ENCODE measurements at places on chromosomes 16 and 17.

DNA sequence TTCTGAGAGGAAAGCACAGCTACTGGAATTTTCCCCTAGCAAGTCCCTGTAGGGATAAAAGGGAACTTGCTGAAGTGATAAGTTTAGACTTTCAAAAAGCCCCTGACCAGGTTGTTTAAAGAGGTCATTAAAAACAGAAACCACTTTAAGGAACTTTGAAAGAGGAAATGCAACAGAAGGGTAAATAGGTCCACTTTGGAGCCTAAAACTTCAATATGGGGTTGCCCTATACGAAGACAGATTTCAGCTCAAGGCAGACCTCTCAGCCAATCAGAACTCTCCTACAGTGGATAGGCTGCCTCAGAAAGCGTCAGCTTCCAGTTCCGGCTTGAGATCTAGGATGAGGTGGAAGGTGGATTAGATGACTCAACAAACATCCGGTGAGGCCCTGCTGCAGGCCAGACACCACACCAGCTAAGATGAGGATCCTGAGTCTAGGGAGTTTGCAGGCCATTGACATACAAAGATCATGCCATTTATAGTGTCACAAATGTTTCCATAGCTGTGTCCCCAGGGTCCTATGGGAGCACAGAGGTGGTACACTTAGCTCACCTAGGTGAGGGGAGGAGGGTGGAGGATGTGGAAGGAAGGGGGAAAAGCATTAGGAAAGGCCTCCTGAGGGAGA, 7.9 kb upstream of the MFSD6L start:
- DNase-seq = no peak

DNA sequence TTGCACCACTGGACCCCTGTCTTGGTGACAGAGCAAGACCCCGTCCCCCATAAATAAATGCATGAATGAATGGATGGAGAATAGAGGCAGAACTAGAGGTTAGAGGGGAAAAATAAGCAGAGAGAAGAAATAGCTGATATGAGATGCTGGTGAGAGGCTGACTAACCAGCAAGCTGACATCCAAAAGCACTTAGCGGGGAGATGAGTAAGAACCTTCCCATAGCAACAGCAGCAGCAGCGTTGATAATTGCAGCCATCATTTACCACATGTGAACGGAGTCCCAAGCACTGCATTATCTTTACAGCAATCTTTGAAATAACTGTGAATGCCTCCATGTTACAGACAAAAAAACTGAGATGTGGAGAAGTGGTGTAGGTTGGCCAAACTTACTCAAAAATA, 777.3 kb upstream of the EEF2KMT start:
- no peak for DNase-seq

DNA sequence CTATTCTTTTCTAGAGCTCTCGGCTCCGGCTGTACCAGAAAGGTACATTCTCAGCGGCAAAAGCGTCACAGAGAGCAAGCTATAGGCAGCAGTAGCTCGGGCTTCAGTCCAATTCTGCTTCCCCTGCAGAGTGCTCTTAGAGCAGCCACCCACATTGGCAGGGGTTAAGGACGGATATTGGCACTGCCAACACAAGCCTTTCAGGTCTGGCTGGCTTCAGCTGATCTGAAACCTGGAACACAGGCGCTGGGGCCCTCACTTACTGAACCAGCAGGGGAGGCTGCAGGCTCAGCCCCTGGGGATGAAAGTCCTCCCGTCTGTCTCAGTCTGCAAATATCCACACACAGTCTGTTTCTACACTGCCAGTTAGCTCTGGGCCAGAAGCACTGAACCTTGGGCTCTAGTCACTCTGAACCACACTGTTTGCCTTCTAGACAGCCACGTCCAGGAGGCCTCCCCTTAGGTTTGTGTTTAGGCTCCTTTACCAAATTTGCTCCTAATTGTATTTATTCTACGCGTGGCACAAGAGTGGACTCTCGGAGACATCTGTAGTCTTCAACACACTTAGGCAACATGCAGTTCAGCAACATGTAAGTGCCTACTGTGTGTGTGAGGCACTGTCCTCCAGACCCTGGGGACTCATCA, 40.1 kb downstream of the HIC1 start:
- DNase-seq = no peak

GRCh38 chr17:81083125-81083765, 48.3 kb downstream of the BAIAP2 start:
- no peak for DNase-seq

- DNase-seq = no peak
Measured at GRCh38 chr16:9971907-9972306, 210.3 kb downstream of the GRIN2A start.

DNA sequence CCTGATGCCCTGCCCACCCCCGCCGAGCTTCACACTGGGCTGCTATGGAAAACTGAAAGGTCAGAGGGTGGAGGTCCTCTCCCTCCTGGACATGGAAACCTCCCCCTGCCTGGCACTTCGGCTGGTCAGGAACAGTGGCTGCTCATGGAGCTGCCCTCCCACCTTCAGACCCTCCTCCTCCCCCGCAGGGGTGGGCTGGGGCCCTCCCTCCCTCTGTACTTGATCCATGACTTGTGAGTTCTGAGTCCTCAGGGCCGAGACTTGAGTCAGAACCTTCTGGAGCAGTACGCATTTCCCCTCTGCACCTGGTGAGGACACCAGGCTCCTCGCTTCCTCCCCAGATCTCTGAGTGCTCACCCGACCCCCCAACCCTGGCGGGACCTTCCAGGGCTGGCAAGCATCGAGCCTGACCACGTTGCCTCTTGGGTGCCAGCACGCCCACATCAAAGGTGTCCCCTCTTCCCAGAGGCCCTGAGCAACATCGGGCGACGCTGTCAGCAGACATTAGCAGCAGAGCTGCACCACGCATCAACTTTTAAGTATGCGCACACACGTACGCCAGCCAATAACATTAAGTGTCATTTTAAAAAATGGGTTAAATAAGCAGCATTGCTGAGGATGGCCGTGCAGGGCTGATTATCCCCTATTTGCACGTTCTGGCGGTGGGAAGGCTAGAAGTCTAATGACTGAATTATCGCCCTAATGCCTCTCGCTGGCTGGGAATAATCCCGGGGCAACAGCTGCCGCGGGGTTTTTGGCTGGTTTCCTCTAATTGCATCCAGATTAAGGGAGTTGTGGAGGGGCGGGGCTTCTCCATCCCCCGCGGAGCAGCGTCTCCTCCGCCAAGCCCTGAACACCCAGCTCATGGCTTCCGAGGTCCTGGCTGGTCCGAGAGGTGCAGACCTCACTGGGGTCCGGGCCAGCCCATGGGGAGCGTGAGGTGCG, 98.0 kb downstream of the TBC1D16 start:
- DNase-seq = no peak

GRCh38 chr17:82351713-82352488, 7.1 kb upstream of the TEX19 start:
- DNase-seq = peak; percentile 73

DNA sequence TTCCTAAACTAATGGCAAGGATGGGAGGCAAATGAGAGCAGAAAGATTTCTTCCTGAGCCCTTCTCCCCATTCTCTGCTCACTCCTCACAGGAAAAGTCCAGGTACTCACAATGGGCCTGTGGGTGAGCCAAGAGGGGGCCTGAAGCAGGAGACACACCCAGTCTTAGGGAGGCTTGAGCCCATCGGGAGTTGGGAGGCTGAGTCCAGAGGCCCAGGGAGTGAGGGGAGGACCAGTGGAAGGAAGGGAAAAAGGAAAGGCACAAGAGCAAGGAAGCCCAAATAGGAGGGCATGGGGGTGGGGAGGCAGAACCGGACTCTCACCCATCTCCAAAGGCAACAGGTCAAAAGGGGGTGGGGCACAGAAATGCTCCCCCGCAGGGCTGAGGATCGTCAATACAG, 68.1 kb upstream of the CNEP1R1 start:
- DNase-seq = no peak

- DNase-seq = no peak
Measured at GRCh38 chr17:80169784-80170500, at the start of gene CARD14. Gene CARD14 (plus strand): TSS chr17:80170030. CDS start chr17:80181439, 11,409 bp downstream.

GRCh38 chr16:2194166-2194834, 2.1 kb downstream of the CASKIN1 start:
- DNase-seq = no peak

DNA sequence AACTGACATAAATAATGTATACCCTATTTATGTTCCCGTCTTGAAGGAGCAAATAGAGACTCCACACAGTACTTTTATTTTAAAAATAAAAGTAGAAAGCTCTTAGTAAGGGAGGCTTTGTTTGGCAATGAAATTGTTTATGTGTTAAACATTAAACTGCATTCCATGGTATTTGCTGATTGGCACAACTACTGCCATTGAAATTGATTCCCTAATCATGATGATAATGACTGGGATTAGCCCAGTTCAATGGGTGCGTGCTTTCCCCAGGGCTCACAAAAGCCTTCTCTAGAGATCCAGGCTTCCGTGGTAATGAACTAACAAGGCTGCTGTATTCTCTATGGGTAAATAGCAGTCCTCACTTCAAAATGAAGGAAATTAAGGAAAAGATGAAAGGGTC, 67.5 kb downstream of the GPRC5B start:
- DNase-seq = no peak

GRCh38 chr16:49524216-49524946, 150.8 kb downstream of the C16orf78 start:
- no peak for DNase-seq

DNA sequence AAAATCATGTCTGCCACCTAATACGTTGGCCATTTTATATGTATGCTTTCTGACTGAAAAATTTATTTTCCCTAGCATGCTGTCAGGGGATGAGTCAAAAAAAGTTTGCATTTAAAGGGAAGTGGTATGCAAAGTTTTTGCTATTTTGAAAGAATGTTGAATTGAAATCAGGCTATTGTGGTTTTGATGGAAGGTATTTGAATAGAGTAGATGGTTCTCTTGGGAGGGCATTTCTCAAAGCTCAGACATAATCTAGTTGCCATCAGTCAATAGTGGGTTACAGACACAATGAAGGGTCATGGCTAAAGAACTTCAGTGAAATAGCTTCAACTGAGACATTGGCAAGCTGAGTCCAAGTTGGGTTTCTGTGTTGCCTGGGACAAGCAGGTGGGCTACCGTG, 102.4 kb downstream of the MAP2K6 start:
- DNase-seq = no peak

DNA sequence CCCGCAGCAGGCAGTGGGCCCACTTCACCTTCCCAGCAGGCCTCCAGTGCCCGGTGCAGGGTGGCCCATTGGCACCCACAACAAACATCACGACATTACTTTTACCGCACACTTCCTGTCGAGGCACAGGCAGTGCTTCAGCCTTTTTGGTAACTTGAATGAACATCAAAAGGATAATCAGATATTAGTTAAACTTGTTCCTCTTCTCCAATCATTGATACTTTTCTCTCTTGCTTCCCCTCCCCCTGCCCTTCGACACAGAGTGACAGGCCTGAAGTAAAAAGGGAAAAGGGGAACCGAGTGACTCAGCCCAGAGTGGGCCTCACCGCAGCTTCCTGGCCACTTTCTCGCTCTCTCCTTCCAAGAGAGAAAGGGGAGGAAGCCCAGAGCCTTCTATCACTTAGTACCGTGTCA, 507.0 kb downstream of the MAF start:
- DNase-seq = no peak
